ENCODE measurements at places on chromosomes 6 and 20.

- DNase-seq = no peak
Observed at GRCh38 chr20:3275966-3276679, 37.1 kb upstream of the SLC4A11 start.

- DNase-seq = no peak
Observed at GRCh38 chr20:50098259-50098658, 14.7 kb downstream of the UBE2V1 start.

DNA sequence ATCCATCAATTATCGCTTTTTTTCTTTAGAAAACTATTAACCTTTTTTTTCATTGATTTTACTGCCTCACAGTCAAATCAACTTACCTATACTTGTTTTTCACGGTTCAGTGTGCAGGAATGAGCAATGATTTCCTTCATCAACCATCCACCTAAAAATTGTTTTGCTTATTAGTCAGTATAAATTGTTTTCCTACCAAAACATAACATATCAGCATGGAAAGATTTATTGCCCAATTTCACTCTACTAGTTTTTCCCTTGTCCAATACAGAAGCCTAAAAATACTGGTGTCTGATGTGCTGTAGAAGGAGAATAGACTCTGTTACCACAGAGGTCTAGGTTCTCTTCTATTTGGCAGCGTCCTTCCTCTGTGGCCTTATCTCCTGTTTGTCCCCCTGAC lies 558.2 kb upstream of the CITED2 start:
- no peak for DNase-seq

GRCh38 chr6:109949281-109950065 lies 28.6 kb upstream of the GPR6 start:
- no peak for DNase-seq

DNA sequence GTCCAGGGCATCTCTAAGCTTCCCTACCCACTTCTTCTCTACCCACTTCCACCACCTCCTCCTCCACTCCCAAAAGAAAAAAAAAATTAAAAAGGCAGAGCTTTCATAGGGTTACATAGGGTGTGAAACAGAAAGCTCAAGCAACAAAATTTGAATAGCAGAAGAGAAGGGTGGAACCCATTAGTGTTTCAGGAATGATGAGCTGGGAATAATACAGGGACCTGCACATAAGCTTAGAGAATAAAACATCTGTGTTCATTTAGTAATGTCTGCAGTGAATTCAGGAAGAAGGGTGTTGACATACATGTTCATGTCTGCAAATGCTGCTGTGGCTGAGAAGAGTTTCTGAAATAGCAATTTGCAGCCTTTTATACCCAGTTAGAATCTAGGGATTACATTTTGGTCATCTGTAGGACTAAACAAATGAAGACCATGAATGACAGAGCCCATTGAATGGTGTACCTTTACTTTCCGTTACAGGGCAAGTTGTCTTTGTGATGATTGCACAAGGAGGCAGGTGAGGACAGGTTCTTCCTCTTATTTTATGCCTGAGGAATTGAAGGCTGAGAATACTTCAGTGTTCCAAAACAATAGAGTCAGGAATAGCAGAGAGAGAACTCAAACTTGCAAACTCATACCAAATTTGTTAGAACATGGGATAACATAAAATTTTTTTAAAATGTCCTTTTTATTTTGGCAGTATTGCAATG lies 975.1 kb downstream of the TFAP2A start:
- DNase-seq = no peak

GRCh38 chr20:47421076-47421475 lies 64.6 kb upstream of the ZMYND8 start:
- DNase-seq = peak; percentile 21

DNA sequence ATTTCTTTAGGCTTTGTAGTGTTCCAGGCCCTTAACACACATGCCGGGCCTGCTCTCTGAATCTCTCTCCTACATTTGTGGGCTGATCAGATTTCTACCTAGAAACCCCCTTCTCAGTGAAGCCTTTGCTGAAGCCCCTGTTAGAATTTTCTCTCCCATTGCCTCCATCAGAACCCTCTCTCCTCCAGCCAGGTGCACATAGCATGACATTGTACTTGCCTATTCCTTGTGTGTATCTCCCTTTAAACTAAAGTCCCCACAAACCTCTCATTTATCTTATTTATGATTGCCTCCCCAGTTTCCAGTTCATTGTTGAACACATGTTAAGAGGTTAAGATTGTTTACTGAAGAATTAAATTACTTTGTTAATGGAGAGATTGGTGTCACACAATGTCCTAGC lies 325.5 kb upstream of the CITED2 start:
- DNase-seq = no peak

GRCh38 chr6:75609639-75610590 lies 8.2 kb downstream of the SENP6 start:
- DNase-seq = peak; percentile 37

All from inflammatory macrophage treated with lipopolysaccharide for 4 hours (primary cell).